ENCODE measurements at places on chromosomes 16 and 17. TPM values are rescaled to one million over a fixed set of nuclear protein-coding genes. Genes with fewer than 3 reads are reported as not detected.
A peak's percentile ranks its signal among the peaks of the same experiment; 100 is the strongest.

Gene CD79B
- 1.5 TPM for total RNA-seq

GRCh38 chr17:77593081-77593480, 365.4 kb upstream of the TNRC6C start:
- no peak for DNase-seq

GRCh38 chr16:20774703-20775362, 11.0 kb downstream of the ACSM3 start:
- peak; percentile 24 for DNase-seq

DNA sequence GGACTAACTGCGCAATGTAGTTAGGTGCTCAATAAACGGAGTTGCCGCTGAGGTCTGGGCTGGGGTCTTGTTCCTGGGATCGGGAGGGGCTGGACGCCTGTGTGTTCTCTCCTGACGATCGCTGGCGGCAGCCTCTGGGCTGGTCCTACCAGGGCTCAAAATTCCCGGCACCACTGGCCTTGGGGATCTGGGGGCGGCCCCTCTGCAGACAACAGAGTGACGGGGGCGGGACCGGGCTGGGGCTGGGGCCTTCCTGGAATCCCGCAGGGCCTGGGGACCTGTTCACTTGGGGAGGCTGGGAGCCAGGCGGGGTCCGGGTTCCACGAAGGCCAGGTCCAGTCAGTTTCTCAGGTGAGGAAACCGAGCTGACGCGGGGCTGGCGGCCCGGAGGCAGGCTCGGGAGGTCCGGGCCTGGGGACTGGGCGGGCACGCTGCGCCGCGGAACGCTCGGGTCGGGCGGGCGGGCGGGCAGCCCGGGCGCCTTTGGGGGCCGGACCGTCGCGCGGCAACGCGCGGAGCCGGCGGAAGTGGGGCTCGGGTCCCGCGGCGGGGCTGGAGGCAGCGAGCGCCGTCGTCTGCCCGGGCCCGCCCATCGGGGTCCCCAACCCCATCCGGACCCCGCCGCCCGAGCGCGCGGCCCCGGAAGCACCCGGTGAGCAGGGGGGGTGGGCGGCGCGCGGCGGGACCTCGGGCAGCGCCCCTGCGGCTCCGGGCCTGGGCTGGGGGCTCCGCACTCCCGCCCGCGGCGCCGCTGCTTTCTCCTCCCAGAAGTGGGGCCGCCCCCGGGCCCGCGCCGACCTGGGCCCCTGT, at the start of gene PIGQ:
Gene PIGQ, plus strand, starts transcription at position 524 of the 810 bp plus-strand sequence. CDS start 4,107 bp downstream, outside the sequence.
- DNase-seq: no peak

GRCh38 chr16:89827383-89828198, 684 bp upstream of the SPIRE2 start:
- DNase-seq: no peak
